ENCODE measurements at places on chromosomes 1 and 21.

- no peak for DNase-seq
Measured at GRCh38 chr1:110225212-110225611, 15.1 kb downstream of the KCNC4 start.

DNA sequence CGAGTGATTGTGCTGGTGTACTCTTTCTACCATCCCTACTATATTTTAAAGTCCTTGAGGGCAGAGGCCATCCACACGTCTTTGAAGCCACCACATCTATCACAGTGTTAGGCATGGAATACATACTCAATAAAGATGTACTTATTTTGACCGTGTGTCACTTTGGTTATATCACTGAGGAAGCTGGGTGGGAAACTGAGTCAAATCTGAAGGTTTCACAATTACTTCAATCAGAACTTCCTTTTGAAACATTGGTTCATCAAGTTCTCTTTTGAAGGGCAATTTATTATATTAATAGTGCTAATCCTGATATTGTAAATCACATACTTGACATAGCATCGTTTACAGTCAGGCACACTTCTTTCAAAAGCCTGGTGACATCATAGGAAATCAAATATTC, 53.3 kb upstream of the ATP1B1 start:
- DNase-seq: no peak

DNA sequence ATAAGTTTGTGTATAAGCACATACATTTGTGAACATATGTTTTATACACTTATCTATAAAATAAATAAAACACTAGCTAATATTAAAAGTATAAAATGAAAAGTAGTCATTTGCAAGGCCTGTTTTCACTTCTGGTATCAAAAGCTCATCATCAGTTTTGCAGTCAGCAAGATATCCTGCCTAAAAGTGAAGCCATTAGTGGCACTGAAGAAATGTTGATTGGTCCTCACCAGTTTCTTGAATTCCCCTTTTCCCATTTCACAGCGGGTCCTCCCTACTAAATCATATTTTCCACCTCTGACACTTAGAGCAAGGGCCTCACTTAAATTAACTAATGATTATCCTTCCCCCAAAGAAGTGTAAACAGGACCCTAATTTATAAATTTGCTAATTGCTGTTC, 6.7 kb downstream of the TBX15 start:
- no peak for DNase-seq

- no peak for DNase-seq
Measured at GRCh38 chr1:225361176-225361575, 66.7 kb downstream of the LBR start.

DNA sequence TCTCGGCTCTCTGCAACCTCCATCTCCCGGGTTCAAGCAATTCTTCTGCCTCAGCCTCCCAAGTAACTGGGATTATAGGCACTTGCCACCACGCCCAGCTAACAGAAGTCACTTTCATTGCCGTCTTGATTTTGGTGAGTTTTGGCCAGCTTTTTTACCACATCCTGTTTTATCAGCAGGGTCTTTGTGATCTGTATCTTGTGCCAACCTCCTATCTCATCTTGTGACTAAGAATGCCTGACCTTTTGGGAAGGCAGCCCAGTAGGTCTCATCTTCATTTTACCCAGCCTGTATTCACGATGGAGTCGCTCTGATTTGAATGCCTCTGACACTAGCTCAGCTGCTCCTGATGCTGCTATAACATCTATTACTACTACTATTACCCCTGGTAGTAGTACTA, 46.8 kb upstream of the BARHL2 start:
- DNase-seq: no peak

- no peak for DNase-seq
Measured at GRCh38 chr1:99535470-99536164, 110.3 kb upstream of the PALMD start.

- no peak for DNase-seq
Measured at GRCh38 chr1:53913352-53914033, 19.5 kb downstream of the DIO1 start.

GRCh38 chr1:65965112-65965996, 172.7 kb downstream of the PDE4B start:
- no peak for DNase-seq

DNA sequence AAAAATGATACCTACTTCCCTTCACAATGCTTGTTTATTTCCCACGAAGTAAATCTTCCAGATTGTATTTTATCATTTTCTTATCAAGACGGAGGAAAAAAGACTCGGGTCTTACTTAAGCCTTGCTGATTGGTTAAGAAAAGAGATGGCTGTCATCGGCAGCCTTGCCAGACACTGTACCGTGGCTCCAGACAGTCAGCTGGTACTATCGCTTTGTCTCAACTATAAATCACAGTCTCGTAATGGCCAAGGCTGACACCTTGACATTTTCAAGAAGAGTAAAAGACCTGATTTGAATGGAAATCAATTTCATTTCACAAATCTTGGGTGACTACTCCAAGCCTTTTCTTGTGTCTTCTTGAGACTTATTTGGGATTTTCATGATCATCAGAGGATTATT, 868.0 kb downstream of the USP25 start:
- DNase-seq: no peak

DNA sequence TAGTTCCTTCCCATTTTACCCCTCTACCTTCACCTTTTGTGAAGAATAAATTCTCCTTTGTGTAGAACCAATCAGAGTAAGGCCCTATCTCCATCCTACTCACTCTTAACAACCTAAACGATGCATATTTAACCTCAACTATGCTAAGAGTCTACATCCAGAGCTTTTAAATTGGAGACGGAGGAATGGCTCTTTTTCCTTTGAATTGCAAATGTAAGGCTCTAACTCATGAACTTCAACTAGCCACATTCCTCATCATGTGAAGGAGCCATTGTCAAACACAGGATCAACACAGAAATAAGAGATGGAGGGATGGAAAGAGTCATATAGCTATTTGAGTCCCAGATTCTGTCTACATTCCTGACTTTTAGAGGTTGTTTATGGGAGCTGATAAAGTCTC, 18.2 kb downstream of the DEPDC1 start:
- no peak for DNase-seq

GRCh38 chr1:66617362-66618184, 83.6 kb downstream of the SGIP1 start:
- no peak for DNase-seq

DNA sequence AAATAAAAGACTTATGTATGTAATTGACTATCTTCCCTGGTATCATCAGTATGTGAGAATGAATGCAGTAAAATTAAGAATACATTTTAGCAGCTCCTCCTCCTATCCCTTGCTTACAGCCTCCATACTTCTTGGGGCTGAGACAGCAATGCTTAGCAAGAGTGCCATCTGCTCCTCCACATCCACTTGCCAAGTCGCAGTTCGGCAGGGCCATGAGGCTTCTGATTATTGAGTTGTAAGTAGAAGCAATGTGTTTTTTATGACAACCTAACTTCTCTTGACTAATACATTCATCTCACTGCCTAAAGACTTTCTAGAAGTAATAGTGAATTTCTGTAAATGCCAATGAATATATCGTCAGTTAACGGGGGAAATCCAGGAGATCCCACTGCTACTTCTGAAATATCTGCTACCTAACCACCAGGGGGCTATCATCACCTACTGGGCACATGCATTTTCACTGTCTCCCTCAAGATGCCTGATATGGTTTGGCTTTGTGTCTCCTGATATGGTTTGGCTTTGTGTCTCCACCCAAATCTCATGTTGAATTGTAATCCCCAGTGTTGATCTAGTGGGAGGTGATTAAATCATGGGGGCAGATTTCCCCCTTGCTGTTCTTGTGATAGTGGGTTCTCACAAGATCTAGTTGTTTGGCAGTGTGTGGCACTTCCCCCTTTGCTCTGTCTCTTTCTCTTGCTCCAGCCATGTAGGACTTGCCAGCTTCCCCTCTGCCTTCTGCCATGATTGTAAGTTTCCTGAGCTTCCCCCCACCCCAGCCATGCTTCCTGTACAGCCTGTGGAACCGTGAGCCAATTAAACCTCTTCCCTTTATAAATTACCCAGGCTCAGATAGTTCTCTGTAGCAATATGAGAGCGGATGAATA, 59.6 kb downstream of the EXTL2 start:
- no peak for DNase-seq

DNA sequence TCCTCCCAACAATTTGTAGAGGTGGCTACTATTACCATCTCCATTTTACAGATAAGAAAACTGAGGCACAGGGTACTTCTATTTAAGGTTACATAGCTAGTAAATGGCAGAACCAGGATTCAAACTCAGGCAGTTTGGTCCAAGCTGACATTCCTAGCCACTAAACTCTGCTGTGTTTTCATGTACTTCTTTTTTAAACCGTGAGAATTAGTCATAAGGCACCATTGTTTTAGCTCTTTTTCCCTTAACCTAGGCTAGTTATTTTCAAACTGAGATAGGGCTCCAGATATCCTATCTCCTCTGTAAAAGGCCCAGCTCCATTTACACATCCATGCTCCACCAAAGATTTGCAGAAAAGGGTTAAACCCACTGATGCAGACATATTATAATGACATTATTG, 92.9 kb downstream of the PTPN14 start:
- no peak for DNase-seq

- no peak for DNase-seq
Measured at GRCh38 chr21:45109831-45110492, 35.6 kb downstream of the ADARB1 start.

- DNase-seq: no peak
Measured at GRCh38 chr1:94532077-94532476, 9.5 kb downstream of the F3 start.

DNA sequence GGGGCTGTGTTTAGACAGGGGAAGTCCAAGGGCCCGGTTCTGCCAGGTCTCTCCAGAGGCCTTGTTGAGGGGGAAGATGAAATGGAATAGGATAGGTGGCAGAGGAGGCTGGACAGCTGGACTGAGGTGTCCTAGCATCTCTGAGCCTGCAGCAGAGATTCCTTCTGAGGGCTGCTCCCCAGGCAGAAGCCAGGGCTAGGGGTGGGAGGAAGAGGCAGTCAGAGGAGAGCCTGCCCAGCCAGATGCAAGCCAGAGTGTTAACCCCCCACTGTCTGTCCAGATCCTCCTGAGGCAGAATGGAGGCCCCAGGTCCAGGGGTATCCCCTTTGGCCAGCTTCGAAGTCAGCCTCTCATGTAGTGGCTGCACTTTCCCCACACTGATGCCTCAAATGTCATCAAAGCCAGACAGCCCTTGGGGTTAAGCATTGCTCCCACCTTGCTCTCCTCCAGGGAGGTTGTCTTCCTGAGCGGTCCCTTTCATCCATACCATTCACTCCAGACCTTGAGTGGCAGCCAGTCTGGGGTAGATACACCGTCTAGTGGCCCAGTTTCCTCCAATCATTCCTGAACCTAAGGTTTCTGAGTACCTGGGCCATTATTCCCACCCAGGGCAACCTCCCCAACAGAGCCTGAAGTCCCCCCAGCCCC, 1.7 kb downstream of the CSF1 start:
- DNase-seq: no peak
